Stimulated activated CD8-positive, alpha-beta memory T cell treated with anti-CD3 and anti-CD28 coated beads, Interleukin-7, amount 100 ng/mL, for 4 hours (primary cell): ENCODE measurements at places on chromosomes 11 and 22.

- DNase-seq = peak; percentile 22
These were observed 37.6 kb downstream of the ZNF195 start for GRCh38 chr11:3341298-3341697.

DNA sequence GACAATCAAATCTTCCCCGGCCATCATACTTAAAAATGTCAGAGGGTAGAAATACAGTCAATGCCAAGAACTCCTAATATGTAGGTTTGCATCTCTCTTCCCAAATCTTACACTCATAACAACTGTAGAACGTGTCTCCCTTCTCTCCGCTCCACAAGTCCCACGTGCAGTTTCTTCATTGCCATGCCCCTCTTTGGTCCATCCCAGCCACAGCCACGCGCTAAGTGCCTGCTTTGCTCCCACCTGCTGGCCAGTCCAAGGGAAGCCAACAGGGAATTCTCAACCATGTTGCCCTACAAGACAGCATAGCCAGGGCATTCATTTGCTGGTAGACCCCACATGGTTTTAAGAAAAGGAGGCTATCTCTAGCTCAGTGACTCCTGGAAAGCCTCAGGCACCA is 420.6 kb upstream of the ISX start:
- no peak for DNase-seq

DNA sequence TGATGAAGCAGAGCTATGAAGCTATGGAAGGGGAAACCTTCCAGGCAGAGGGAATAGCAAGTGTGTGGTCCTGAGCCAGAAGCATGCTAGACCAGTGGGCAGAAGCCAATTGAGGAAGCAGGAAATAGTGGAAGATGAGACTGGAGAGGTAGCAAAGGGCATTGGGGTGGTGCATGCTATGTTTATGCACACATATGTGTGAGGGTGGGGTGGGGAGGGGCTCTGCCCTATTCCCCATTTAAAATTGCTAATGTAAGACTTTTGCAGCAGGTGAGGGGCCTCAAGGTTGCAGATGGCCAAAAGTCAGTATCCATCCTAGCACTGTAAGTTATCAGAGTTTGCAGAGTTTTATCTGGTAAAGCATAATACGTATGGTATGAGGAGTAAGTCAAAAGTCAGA is 626.6 kb upstream of the KIRREL3 start:
- DNase-seq = no peak

DNA sequence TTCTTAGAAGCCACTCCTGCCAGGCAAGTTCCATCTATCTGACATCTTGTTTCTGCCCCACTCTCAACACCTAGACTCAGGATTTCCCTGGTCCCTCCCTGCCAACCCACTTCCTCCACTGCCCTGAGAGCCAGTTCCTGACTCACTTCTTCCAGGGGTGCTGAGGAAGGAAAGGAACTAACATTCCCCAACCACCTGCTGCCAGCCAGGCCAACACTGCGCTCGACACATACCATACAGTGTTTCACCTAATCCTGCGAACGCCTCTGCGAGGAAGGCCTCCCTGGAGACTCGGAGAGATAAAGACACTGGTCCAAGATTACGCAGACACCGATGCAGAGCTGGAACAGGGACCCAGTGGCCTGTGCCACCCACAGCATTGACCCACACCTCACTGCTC is 40.2 kb downstream of the MICAL3 start:
- DNase-seq = no peak

GRCh38 chr11:15505155-15505554 is 390.4 kb downstream of the INSC start:
- DNase-seq = no peak

GRCh38 chr11:116057000-116057399 is 552.8 kb upstream of the CADM1 start:
- DNase-seq = no peak

GRCh38 chr22:21691816-21692215 is 26.0 kb downstream of the PPIL2 start:
- no peak for DNase-seq

DNA sequence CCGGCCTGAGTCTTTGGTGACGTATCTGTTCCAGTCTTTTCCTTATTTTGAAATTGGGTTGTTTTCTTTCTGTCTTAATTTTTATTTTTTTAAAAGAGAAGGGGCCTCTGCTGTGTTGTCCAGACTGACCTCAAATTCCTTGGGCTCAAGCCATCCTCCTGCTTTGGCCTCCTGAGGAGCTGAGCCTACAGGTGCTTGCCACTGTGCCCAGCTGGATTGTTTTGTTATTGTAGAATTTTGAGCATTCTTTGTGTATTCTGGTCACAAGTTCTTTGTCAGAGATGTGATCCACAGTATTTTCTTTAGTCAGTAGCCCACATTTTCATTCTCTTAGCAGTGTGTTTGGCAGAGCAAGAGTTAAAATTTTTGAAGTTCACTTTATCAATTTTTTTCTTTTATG is 100.1 kb downstream of the ATXN10 start:
- DNase-seq = no peak

DNA sequence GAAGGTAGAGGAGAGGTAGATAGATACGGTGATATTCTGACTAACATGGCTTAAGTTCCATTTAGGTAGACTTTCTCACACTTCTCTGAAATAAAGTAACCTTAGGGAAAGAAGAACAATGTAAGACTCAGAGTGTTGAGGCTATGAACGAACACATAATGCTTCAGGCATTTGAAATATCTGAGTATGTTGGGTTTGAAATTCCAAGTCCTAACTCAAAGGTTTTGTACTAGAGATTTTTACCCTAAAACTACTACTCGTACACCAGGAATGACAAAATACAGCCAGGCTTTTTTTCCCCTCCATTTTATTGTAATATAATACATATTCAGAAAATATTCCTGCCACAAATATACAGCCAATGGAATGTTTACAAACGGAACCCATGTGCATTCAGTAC is 592.6 kb downstream of the ETS1 start:
- DNase-seq = no peak

DNA sequence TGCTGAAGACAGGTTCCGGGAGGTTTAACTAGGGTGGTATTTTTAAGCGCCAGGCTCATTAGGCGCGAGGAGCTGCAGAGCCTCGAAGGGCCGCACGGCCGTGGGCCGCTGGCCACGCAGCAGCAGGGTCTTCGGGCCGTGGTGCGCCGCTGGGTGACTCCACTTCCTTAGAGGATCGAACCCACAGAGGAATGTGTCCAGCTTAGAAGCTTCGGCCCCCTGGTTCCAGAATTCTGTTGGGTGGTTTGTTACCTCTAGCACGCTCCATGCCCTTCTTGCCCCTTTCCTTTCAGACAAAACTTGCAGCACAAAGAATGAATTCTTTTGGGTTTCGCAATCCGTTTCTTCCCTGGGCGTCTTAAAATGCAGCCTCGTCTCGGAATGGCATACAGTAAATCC is 773 bp upstream of the PATL1 start:
- peak; percentile 24 for DNase-seq

DNA sequence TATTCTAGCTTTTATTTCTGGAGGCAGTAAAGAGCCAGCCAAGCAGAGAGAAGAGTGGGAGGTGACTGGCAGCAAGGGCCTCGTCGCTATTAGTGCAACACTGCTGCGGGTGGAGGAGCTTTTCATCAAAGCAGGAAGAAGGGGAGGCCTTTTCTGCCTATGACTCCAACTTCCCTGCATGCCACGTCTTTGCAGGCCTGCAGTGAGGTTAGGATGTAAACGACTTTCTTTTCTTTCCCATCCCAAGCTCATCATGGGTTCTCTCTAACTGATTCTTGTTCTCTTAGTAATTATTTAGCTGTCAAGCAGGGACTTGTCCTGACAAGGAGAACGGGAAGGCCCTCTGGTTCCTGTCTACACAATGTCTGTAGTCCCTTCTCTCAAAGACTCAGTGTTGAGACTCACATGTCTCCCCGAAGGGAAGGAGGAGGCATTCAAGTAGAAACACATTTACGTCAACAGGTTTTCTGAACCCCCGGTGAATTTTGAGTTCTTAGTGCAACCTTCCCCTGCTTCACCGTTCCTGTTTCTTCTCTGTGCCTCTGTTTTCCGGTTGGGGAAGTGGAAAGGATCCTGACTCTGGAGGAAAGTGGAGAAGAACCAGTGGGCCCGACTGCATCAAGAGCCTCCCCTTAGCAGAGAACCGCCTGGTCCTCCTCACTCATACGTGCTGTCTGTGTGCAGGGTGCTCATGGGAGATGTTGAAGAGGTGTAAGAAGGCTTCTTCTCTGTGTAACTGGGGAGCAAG is 56.9 kb downstream of the PACS1 start:
- peak; percentile 38 for DNase-seq

DNA sequence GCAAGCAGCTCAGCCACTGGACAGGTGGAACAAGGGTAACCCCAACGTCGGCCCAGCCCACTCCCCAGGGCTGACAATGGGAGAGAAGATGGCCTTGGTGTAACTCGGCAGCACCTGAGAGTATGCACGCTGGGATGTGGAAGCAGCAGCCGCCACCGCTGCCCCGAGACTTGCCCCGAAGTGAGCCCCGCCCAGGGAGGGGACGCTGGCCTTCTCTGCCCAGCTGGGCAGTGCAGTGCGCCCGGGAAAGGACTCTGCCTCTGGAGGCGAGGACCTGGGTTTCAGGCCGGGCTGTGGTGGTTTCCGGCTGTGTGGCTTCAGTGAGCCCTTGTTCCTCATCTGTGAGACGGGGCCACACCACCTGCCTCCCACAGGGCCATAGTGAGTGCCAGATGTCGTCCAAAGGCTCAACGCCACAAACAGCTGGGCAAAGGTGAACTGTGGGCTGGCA is 8.6 kb upstream of the POLDIP3 start:
- no peak for DNase-seq

DNA sequence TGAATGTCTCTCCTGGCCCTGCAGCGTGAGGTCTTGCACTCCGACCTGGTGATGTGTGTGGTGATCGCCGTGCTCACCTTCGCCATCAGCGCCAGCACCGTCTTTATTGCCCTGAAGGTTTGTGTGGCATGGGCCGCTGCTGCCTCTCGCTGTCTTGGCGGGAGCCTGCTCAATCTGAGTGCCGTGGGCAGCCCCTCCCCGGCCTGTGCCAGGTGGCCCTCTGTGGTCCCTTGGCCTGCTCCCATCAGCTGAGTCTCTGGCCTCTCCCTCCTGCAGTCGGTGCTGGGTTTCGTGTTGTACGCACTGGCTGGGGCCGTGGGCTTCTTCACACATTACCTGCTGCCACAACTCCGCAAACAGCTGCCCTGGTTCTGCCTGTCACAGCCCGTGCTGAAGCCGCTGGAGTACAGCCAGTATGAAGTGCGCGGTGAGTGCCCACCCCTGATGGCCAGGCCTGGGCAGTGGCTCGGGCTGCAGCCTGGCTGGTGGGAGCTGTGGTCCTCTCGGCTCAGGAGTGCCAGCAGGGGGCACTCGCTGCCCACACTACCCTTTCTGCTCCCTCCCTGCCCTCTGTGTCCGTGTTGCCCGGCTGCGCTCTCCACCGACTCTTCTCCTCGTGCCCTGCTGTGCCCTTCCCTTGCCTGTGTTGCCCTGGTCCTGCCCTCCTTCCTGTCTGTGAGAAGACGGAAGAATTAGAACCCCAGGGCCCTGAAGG is 10.2 kb downstream of the PCNX3 start:
- DNase-seq = no peak

DNA sequence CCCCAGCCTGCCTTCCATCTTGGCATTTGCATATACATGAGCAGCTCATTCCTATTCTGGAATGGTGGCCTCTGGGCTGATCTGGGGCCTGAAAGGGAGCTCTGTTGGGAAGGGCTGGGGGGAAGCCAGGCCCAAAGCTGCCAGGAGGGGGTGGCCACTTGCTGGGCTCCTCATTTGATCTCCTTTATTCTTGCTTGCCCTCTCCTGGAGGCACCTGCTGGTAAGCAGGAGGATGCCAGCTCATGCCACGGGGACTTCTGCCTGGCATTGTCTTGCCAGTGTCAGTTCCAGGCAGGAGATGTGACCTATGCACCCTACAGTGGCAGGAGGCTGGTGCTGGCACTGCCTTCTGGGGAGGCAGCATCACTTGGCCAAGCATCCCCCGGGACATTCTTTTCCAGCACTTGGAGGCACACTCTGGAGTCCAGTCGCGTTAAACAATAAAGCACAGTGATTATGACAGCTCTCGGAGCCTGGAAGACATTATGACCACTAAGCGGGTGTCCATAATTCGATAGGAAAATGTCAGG is 128.3 kb downstream of the NTM start:
- no peak for DNase-seq

DNA sequence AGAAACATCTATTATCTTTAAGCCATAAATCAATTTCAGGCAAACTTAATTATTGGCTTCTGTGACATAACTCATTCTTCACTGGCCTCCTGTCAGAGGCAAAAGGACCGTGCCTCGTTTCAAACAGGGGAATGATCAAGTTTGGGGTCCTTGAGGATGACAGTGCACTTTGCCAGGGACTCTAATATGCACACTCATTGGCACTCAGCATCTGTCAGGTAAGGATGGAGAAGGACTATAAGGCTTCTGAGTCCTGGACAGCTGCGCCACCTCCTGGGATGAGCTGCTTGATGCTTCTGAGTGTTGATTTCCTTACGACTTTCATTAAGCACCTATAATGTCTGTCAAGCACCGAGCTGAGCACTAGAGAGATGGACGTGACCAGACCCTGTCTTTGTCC is 20.2 kb downstream of the BPIFC start:
- DNase-seq = no peak

- DNase-seq = peak; percentile 97
These were observed at the start of gene RBX1 for GRCh38 chr22:40950962-40951794. Gene RBX1 (plus strand): TSS chr22:40951378. CDS start chr22:40951399, 21 bp downstream.

DNA sequence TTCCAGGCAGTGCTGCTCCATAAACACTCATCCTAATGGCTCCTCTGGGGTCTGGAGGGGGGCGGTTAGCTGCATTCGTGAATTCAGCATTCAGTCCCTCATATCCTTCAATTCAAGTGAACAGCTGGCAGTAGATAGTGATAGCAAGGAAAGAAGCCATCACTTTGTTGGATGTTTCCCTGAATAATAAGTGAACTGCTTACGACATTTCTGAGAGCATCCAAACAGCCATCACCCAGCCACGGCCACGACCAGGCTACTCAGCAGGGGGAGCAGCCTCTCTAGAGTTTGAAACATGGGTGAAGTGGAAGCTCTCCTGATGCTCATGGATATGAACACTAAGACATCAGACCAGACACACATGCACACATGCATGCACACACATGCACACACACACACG is 163.6 kb downstream of the NTM start:
- no peak for DNase-seq

GRCh38 chr11:117073539-117073938 is 24.7 kb downstream of the SIK3 start:
- no peak for DNase-seq

GRCh38 chr11:116691771-116692177 is 81.0 kb downstream of the BUD13 start:
- DNase-seq = peak; percentile 24

DNA sequence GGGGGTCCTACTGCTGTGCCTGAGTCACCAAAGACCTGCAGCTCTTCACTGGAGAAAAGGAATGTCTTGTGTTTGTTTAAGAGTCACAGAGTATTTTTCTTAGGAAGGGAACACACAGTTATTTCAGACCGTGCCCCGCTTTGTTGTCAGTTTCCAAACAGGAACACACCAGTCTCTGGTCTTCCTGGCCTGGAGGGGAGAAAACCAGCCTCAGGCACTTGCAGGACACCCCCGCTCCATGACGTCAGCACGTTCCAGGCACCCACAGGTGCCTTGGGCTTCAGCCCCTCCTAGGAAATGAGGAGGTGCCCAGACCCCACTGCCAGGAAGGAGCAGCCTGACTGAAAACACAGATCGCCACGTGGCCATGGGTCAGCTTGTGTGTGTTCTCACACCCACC is 5.4 kb downstream of the DEAF1 start:
- DNase-seq = no peak
